Activated T-helper 1 cell treated with anti-CD3 and anti-CD28 coated beads, Interleukin-2, amount 50 U/mL, for 16 hours (primary cell): ENCODE measurements at places on chromosomes 12 and 14.

- no peak for DNase-seq
Measured at GRCh38 chr12:509500-509899, 49.8 kb downstream of the B4GALNT3 start.

- DNase-seq: peak; percentile 87
Measured at GRCh38 chr12:132908145-132909029, 21.0 kb upstream of the CHFR start.

DNA sequence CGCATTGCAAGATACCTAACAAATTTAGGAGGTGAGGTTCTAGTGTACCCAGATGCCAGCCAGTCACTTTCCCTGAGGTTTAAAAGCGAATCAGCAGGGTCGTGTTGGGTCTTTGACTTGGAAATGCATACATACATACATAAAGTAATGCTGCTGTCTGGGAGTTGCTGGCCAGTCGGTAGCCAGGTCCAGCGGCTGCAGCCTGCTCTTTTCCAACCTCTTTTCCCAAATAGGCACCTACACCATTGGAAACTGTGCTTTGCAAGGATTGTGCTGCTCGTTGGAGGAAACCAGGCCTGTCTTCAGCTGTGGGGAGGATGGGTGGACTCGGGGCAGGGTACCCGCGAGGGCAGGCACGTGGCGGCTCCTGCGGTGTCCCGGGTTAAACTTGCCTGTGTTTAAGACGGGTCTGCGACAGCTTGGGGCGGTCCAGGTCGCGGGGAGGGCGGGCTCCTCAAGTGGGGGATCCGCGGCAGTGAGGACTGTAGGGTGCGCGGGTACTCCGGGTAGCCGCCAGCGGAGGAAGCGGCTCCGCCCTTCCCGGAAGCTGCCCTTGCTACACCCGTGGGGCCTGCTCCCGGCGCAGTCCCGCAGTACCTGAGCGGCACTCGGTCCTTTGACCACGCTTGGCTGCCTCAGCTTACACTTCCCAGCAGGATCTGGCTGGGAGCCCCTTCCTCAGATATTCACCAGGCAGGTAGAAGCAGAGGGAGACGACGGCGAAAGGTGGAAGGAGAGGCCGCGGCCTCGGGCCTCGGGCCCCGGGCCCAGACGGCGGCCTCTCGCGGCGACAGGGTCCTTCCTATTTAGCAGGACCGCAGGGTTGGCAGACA is 2.7 kb downstream of the TTC6 start:
- no peak for DNase-seq

- DNase-seq: no peak
Measured at GRCh38 chr14:73166399-73166798, 30.1 kb downstream of the PSEN1 start.

DNA sequence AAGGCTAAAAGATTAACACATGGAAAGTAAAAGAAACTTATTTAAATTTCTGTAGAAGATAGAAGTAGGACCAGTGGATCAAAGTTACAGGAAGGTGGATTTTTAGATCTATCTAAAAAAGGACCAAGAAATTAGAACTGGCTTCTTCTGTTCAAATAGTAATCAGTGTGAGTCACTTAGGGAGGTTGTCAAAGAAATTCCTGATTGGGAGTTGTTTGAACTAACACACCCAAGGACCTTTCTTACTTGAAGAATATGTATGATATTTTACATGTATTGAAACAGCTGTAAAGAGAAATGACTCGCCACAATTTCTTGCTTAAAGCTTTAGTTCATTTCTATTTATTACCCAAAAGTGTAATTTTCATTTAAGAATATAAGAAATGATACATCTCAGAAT is 256.9 kb downstream of the RAD51B start:
- no peak for DNase-seq

DNA sequence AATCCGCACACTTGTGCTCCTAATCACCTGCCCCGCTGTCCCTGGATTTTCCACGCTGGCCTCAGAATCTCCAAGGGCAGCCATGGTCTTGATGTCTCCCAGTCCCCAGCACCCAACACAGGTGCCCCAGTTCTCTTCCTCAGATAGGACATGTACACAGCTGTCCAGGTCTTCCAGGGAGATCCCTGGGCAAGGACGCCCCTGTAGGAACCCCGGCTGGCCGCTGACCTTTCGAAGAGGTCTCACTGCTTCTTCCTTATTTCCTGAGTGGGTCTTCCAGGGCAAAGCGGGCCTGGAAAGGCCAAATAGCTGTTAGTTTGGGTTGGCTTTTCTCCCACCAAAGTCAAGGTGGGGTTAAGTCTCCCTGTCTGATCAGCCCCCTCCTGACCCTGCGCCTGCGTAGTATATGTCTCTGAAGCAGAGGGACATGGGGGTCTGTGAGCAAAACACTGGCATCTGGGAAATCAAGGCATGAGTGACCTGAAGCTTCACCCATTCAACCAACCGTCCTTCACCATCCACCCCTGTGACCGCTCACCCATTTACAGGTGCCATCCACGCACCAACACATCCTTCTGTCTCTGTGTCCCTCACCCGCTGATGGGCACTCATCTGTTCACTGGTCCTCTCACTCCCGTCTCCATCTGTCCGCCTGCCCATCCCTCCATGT is 4.6 kb downstream of the BEGAIN start:
- DNase-seq: no peak

DNA sequence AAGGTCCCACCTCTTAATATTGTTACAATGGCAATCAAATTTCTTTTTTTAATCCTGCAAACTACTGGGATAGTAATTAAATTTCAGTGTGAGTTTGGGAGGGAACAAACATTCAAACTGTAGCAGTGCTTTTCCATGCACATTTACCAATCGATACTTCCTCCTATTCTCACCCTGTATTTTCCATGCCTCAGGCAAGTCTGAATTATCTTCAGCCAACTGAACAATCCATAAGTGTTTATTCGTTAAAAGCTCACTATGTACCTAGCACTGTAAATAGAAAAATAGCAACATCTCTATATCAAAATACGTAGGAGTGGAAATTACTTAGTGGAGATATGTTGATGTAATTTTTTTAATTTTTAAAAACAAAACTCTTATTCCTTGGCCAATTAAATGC is 43.5 kb downstream of the CCDC177 start:
- DNase-seq: no peak

- no peak for DNase-seq
Measured at GRCh38 chr12:10027721-10028120, 2.8 kb upstream of the CLEC9A start.

GRCh38 chr14:90368946-90369721 is 27.7 kb upstream of the CALM1 start:
- no peak for DNase-seq

DNA sequence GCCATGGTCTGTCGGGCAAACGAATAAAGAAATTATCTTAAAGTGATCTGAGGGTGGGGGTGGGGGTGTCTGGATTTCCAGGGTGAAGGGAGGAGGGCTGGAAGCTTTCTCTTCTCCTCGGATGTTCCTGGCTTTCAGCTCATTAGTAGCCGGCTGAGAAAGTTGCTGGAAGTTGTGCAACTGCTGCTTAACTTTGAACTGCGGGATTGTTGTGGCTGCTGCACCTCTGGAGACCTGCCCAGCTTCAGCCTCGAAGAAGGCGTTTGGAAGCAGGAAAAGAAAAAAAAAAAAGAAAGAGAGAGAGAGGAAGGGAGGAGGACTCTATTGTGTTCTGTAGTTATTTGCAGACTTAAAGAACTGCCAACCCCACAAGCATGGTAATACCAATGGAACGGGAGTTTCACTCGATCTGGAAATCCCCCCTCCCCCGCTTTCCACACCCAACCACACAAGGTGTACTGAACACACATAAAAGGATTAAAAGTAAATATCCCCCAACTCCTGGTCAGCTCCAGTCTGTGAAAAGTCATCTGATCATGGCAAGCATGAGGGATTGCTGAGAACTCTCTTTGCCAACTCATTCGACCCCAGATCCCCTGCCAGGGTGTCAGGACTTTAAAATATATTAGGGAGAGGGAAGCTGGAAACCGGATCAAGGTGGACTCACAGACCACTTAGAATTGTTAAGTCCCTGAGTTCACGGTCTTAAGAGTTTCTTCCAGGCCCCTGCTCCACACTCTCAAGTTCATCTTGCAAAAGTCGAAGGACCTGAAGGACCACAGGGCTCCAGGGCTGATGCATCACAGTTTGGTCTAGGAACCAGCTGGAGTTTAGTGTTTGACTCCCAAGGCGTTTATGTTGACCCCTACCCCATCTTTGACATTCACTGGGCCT is at the start of gene RASSF9:
Gene RASSF9 (minus strand): TSS at position 213 of the 894 bp plus-strand sequence. CDS start 208 bp downstream, at position 5.
- no peak for DNase-seq

DNA sequence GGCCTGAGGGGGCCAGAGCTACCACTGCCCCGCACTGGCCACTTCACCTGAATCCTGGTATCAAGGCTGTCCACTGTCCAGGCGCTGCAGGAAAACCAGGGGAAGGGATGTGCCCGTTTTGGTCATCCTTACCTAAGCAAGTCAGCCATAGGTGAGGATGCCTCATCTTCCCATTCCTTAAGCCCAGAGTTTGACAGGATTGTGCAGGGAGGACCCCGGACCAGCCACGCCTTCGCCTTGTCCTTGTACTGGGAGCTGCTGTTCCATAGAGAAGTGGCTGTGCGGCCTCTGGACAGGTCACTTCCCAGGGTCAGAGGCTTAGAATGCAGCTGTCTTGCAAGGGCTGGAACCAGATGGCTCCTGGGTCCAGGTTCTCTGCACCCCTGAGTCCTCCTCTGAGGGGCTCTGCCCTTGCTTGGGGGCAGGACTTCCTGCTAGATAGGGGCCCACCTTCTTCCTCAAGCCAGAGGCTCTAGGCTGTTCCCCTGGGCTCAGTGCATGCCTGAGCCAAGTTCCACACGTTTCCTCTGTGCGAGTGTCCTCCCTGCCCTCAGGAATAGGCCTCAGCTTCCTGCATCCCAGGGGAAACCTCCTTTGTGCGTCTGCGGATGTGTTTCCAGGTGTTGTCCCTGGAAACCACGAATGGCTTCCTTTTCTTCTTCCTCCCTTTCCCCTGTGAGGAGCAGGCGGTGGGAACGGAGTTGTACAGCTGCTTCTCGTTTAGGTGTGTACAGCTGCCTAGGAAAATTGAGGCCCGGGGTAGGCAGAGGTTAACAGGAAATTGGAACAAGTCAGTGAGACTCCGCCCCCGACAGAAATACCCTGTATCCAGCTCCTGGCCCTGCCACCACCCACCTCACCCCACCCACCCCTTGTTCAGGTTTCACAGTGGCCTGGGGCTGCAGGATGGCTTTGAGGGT is 54.3 kb upstream of the RIN3 start:
- no peak for DNase-seq

GRCh38 chr12:52895726-52896189 is 9.1 kb downstream of the KRT8 start:
- DNase-seq: no peak

- no peak for DNase-seq
Measured at GRCh38 chr14:86570371-86570770, 1040.4 kb downstream of the FLRT2 start.

DNA sequence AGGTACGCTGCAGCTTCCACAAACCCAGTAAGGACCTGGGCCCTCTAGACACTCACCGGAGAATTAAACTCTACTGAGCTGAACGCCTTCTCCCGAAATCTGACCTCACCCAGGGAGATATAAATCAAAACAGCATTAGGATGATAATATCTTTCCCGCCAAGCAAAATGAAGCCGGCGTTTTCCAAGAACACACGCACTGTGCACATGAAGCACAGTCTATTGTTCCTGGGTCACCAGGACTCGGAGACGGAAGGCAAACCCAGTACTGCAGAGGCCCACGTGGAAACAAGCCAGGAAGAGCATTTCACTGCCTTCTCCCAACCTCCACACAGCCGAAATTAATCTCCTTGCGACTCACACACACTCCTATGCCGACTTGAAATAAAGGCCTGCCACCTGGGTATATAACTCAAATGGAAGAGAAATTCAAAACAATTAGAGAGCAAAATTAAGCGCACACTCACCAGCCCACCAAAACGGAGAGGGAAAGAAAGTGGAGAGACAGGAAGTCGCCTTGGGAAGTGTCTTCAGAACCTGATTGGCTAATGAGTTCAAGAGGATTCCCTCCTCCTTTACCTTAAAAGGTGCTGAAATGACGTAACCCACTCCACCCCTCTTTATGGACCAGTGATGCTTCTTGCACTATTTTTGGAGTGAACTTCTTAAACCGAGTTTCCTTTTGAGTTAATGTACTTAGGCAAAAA is at the start of gene CCNB1IP1:
Gene CCNB1IP1 (minus strand): TSS at position 492 of the 706 bp plus-strand sequence. CDS start 16,756 bp downstream, outside the sequence.
- peak; percentile 13 for DNase-seq

GRCh38 chr12:5588591-5588990 is 156.7 kb downstream of the NTF3 start:
- DNase-seq: no peak

DNA sequence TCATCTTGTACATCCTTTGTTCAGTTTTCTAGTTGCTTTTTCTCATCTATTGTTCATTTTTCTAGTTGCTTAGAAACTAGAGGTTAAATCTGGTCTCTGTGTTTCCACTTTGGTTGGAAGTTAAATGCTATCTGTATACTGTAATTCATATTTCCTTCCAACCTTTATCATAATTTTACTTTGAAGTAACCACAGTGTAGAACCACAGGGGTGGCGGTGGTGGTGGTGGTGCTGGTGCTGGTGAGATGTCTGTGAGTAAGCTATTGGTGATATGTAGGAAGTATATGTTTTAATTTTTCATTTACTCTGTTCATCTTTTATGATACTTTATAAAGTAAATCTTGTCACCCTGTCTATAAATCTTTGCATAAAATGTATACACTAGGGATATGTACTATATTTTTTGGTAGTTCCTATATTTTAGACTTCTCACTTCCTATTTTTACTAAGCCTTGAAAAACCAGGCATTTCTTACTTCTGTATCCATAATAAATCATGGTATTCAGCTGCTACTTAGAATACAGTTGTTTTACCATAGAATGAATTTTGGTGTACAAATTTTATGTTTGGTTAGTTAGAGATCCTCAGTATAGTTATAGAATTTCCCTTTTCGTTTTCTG is 31.9 kb downstream of the CCDC91 start:
- DNase-seq: peak; percentile 12

GRCh38 chr12:6163416-6164060 is 36.7 kb upstream of the CD9 start:
- no peak for DNase-seq

- no peak for DNase-seq
Measured at GRCh38 chr12:32302218-32303173, 96.9 kb upstream of the FGD4 start.

DNA sequence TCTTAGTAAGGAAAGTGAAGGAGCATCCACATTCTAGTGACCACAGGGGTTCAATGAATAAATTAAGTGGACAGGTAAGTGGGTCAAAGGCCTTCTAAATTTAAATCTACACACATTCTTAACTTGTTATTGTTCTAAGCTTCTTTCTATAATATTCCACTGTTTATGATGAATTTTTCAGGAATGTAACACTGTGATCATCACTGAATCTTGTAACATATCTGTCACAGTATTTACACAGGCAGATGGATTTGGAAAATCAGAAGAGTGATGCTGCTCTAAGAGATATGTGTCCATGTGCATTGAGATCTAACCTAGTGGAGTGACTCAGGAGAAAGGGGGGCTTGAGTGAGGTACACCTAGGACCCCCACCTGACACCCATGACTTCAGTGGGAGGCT is 115.4 kb upstream of the OVCH1 start:
- no peak for DNase-seq

GRCh38 chr12:52670961-52671360 is 9.2 kb downstream of the KRT1 start:
- no peak for DNase-seq

GRCh38 chr14:82411298-82411697 is 877.6 kb upstream of the SEL1L start:
- DNase-seq: no peak
